ENCODE measurements at places on chromosomes 4 and X.

GRCh38 chr4:173325007-173325736, 9.0 kb downstream of the HMGB2 start:
- DNase-seq = no peak

- DNase-seq = no peak
Observed at GRCh38 chr4:176588436-176588835, 204.3 kb downstream of the VEGFC start.

- DNase-seq = no peak
Observed at GRCh38 chr4:74886484-74886883, 46.4 kb upstream of the PARM1 start.

DNA sequence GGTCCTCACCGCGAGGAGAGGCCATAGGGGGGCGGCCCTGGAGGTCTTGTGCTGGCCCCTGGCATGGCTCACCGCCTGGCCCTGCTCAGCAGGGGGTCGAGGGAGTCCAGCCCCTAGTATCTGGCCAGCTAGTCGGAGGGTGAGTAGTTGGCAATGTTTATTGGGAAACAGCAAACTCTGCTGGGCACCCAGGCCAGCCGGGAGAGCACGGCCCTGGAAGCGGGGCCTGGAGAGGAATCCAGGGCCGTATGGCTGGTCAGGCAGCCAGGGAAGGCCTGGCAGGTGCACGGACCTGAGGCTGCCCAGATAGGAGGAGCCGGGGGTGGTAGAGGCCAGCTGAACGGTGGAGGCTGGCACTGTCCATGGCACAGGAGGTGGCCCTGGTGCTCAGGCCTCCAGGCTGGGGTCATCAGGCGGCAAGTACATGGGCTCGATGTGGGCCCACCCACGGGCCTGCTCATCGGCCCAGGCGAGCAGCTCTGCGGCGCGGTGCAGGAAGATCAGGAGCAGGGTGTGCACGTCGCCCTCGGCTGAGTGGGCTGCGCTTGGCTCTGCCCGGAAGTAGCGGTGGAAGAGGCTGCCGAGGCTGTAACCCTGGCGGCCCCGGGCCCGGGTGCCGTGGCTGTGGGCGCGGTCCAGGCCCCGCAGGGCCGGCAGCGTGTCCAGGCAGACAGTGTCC, 1.4 kb downstream of the TREX2 start:
- no peak for DNase-seq

DNA sequence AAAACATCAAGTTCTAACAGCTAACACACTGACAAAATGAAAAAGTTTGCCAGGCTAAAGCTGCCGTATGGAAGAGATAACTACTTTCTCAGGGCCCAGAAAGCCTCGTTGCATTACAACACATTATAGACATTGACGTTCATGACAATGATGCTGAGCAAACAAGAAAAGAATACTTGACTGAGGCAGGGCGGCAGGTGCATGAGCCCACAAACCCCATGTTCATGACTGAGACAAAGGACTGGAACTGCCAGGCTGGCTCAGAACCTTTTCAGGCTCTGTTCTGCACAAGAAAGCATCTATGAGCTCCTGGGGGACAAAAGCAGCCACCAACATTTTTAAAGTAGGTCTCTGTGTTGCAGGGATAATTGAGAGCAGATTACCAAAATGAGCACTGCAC, 13.6 kb downstream of the TLR6 start:
- DNase-seq = peak; percentile 83

- DNase-seq = no peak
Observed at GRCh38 chrX:47278691-47279090, 45.9 kb downstream of the USP11 start.

GRCh38 chr4:71255976-71256375, 82.8 kb upstream of the SLC4A4 start:
- DNase-seq = no peak

GRCh38 chr4:41140410-41140809, 73.9 kb downstream of the APBB2 start:
- DNase-seq = no peak

- no peak for DNase-seq
Observed at GRCh38 chr4:83629945-83630721, 94.2 kb downstream of the GPAT3 start.

DNA sequence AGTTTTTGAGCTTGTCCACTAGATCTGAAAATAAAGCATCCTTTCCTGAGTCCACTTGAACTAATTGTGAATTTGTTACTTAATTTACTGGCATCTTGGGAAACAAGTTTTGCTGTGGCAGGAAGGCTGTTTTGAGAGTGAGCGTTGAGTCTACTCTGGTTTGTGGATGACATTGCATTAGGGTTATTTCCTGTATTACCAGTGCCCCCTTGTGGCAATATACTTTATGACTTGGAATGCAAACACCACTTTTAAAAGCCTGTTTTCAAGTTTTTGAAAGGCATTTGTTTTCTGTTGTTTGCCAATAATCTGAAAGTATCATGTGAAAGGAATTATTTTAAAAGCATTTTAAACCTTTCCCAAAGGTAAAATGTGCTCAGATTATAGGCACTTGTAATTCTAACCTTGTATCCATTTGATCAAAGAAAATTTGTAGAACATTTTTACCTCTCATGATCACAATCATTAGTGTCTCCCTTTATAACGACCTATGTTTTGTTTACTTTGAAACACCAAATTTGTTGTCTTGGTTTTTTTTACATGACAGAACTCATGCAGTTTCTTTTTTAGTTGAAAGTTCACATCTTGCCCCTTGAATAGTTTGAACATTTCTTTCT, 18.0 kb upstream of the CYP2U1 start:
- DNase-seq = no peak

- no peak for DNase-seq
Observed at GRCh38 chrX:40082447-40083119, 15.2 kb downstream of the BCOR start.
